ENCODE measurements at places on chromosomes 4 and X.

DNA sequence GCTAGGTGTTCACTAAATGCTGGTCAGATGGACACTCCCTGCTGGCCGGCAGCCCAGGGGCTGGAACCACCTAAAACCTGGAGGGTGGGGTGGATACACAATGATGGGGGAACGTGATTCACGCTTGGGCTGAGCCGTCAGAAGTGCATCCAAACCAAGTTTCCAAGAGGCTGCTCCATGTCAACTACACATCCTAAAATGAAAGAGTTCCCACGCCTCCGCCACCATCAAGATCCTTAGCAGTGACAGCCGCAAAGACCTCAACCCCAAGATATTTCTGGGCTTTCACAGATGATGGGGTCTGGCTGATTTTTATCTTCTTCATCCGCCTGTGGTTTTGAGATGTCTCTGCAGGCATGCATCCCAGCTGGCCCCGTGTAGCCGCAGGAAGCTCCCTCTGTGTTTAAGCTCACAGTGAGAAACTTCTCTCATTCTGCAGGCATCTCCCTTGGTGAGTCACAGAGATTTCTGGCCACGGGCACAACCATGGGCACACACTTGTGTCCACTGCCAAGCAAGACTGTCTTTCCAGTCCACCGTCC is 84.4 kb downstream of the HTRA3 start:
- DNase-seq, result peak; percentile 2

DNA sequence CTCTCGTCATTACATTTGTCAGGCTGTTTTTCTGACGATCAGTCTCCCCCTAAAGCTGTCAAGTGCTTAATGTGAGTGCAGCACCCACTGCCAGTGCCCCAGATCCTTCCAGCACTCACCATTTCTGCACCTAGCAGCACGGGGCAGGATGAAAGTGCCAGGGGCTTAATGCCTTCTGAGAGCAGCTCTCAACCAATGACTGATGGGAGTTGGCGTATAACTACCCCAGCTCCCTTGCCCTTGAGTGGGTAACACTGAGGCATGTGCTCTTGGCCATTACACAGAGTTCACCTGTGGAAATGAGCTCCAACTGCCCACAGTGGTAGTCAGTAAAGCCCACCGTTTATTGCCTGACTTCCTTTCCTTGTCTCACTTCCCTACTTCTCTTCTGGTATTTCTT is 226.2 kb upstream of the BCOR start:
- no peak for DNase-seq

DNA sequence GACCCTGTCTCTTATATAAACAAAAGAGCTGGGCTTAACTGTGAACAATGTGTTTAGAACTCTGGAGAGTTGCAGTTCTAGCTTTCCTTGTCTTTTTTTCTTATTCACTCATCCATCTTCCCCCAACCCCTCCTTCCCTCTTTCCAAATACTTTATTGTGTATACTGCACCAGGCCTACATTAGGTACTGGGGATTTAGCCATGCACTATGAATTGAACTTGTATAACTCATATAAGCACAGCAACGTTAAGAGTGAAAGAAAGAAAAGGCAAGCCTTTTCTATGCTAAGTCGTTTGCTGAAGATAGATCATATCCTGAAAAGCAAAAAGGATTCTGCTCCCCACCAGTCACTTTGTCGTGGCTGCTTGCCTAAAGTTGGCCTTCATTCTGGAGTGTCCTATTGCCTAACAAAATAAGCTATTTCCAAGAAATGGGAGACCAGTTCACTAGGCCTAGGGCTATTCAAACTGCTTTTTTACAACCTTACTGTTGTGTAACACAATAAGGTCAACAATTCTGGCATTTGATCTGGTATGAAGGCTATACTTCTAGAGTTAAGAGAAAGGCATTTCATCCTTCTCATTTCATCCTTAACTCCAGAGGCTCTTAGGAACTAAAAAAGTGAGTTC is 32.2 kb downstream of the CCNI start:
- DNase-seq, result peak; percentile 57

DNA sequence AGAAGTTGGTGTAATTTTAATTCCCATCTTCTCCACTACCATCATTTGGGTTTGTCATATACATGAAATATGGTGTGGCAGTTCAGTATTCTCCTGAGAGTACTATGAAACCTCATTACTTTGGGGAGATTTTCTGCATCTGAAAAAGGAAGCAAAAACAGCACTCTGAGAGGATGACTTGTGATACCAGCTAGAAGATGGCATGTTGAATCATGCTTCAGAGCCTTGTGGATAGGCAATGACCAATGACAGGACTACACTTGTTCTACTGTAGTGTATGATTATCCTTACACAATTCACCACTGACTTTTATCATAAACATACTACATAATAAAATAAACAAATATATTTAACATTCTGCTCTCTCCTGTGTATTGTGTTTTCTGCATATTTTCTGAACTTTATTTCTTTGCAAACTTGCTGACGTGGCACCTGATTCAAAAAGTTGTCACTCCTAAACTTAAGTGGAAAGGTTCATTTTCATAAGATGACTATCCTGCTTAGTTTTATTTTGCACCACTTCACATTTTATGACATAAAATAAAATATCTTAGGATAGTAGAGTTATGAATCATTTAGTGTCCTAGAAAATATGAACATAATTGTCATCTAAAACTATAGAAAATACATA is 991.3 kb downstream of the FSTL5 start:
- DNase-seq, result no peak

- DNase-seq, result no peak
These were observed 425.2 kb upstream of the FTHL17 start for GRCh38 chrX:31497086-31497485.

DNA sequence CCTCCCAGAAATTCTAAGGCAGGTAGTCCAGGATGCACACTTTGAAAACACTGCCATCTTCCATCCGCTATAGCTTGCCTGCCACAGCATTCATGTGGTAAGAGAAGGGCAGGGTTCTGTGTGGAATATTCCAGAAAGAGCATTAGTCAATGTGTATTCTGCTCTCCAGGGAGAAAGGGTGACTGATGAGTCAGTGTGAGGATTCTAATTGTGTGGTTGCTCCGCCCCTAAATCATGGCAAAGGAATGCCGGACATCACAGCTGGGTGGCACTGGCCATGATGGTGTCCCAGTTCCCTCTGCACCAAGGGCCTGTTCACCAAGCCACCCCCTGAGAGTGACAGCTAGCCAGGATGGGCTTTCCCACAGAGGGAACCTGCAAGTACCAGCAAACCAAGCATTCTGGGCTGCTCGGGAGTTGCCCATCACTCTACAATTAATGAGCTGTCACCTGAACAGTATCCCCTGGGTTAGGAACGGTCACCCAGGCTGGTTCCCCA is 9.5 kb downstream of the IDS start:
- peak; percentile 45 for DNase-seq

DNA sequence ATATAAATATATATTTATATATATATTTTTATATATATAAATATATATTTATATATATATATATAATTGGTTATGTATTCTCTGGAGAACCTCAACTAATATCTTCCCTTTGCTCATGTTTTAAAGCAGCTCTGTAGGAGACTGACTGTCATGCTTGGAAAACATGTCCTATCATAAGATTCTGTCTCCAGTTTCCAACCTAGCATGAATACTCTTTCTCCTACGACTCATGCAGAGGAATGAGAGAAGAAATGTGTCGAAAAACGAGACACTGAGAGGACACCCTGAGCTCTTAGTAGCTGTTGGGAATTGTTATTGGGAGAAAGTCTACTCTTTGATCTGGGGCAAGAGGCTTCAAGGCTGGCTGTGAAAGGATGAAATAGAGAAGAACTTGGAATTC is 166.5 kb upstream of the SLIT2 start:
- no peak for DNase-seq

GRCh38 chr4:17013382-17014006 is 115.0 kb upstream of the LDB2 start:
- no peak for DNase-seq

- DNase-seq, result no peak
These were observed 643 bp downstream of the FHL1 start for GRCh38 chrX:136147976-136148375.

DNA sequence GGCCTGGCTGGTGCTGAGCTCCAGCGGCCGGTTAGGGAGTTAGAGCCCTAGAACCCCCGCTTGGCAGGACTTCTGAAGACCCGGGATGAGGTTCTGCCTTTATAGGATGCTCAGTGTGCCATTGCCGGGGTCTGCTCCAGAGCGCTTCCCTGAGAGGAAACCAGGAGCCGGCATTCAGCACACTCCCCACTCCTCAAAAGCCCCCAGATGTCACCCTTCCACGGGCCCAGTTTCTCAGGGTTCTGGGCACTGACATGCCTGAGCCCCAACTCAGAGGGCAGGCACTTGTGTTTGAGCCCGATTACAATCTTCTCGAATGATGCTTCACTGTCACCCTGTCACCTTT is 6.5 kb downstream of the NKX3-2 start:
- DNase-seq, result no peak

DNA sequence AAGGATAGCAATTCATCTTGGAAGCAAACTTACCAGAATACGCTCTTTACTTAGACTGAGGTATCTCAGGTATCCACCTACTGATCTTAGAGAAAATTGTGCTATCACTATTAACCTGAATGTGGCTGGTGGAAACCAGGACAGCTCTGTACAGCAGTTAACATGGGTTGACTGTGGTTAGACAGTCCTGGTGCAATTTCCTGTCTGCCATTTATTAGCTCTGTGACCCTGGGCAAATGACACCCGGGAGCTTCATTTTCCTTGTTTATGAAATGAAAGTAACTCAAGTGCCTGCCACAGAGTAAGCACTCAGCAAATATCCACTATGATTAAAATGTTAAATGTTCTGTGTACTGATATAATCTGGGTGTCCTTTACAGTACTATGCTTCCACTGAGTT is 60.0 kb downstream of the SMC1A start:
- no peak for DNase-seq

- DNase-seq, result no peak
These were observed 41.1 kb downstream of the CBLL2 start for GRCh38 chrX:22313766-22314165.

DNA sequence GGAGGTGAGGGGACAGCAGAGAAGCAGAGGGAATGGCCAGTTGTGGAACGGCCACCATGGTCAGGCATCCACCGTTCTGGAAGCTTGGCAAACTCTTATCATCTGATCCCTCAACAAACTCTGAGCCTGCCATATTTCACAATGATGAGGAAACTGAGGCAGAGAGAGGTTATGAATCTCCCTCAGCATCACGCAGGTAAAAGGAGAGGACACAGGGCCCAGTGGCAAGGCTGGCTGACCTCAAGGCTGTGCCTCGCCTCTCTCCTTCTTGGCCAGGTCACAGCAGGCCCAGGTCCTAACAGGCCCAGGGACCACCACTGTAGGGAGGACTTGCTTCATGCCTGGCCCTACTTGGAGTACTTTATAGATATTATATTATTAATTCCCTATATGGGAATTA is 242.8 kb downstream of the EVC2 start:
- no peak for DNase-seq

DNA sequence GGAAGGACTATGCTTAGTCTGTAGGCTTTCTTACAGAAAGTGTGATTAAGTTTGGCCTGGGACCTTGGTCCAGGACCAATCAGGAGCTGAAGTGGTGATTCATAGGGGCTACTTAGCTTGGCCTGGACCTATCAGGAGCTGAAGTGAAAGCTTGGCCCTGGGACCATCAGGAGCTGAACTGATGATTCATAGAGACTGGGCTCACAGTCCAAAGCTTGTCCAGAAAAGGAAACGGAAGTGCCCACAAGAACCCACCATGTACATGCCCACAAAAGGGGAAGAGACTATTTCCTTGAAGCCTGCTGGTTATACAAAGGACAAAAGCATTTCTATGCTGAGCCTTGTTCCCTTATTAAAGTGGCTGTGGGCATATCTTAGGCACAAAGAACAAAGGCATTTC is 12.6 kb downstream of the TENT5D start:
- no peak for DNase-seq

GRCh38 chr4:125666635-125667034 is 351.9 kb downstream of the FAT4 start:
- no peak for DNase-seq

DNA sequence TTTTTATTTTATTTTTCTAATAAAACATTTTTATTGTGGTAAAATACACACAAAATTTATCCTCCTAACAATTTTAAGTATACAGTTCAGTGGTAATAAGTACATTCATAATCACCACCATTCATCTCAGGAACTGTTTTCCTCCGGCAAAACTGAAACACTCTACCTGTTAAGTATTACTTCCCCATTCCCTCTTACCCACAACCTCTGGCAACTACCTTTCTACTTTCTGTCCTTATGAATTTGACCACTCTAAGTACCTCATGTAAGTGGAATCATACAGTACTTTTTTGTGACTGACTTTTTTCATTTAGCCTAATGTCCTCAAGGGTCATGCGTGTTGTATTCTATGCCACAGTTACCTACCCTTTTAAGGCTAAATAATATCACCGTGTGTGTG is 21.1 kb upstream of the HSFX4 start:
- no peak for DNase-seq

DNA sequence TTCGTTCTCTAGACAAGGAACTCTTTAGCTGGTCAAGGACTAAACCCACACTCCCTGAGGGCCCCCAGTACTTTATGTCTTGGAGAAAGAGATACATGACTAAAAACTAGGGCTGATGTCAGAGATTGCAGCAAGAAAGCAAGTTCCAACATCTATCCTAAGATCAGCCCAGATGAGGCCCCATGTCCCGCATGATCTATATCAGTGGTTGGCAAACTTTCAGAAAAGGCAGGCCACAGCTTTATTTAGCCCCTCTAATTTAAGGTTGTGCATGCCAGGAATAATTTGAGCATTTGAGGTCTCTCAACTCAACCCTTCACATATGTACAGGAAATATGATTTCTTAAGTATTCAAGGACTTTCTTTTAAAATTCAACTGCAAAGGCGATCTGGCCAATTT is 44.1 kb upstream of the FRMD7 start:
- DNase-seq, result no peak

All from Caco-2 (cell line).